ENCODE measurements at places on chromosomes 5 and 9. TPM values are rescaled to one million over a fixed set of nuclear protein-coding genes. Genes with fewer than 3 reads are reported as not detected.
A peak's percentile ranks its signal among the peaks of the same experiment; 100 is the strongest.

- DNase-seq, result peak; percentile 15
Observed at GRCh38 chr5:128470663-128471062, 67.4 kb downstream of the FBN2 start.

GRCh38 chr5:76021936-76022584 lies 61.1 kb upstream of the SV2C start:
- no peak for DNase-seq

DNA sequence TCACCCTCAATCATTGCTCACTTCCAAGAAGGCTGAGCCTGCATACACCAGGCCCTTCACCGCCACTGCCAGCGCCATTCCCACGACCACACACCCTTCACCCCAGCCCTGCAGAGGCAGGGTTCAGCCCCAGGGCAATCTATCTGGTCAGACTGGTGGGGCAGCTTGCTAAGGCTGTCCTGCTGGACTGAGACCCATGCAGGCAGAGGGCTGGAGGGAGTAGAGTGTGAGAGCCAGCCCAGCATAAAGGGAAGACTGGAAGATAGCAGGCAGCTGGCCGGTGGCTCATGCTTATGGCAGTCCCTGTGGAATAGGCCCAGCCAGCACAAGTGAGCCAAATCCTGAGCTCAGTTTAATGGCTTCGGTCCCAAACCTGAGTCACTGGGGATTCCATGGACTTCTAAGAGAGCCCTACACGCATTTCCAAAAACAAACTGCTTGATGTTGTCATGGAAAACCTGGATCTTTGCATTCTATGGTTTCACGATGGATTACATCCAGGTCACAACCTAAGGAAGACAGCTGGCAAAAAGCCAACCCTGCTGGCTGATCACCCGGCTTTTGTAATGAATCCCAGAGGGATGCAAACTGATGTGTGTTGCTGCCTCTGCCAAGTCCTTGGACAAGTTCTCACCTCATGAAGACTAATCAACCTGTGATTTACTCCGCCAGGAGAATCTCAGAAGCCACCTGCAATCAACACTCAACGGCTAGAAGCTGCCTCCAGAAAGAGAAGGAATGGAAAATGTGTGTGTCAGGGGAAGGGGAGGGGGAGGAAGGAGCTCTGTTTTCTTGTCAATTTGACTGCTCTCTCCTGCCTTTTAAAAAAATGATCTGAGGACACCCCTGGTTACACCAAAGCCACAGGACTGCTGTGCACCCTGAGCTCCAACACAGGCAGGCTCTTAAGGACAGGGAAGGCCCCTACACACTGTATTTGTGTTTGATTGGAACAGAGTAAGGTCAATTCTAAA lies 143.6 kb downstream of the LHFPL2 start:
- DNase-seq, result peak; percentile 98

SPATA31A3 gene
- not detected for total RNA-seq

DNA sequence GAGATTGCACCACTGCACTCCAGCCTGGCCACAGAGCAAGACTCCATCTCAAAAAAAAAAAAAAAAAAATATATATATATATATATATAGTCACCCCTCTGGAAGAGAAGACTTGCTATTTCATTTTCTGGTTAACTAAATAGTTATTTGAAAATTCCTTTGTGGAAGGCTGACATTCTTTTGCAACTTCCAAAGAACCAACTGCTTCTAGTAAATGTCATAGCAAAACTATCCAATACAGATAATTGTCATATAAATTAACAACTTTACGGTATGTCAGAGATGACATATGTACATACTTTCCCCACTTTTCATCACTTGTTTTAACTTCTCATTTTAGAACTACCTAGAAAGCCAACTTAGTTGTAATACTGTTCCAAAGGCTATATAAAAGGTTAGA lies 50.9 kb downstream of the PRUNE2 start:
- DNase-seq, result no peak

GRCh38 chr5:34459908-34460307 lies 196.2 kb upstream of the RAI14 start:
- no peak for DNase-seq

DNA sequence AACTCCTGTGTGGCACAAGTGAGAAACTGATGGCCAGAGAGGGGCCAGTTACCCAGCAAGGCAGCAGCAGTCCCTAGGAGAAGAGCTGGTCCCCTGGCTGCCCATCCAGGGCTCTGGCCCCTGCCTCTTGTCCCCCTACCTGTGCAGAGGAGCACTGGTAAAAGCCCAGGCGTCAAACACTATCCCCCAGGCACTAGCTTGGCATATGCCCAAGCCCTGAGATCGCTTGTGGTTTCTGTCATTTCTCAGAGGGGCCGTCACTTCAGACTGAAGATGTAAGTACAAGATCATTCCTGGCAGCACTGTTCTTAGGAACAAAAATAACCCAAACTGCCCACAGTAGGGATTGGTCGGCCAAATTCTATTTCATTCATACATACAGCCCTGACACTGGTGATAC lies 53.9 kb downstream of the COL15A1 start:
- peak; percentile 31 for DNase-seq

GRCh38 chr9:3721096-3721495 lies 195.3 kb upstream of the RFX3 start:
- no peak for DNase-seq

GRCh38 chr5:120447706-120448239 lies 16.3 kb upstream of the PRR16 start:
- DNase-seq, result no peak

- DNase-seq, result no peak
Observed at GRCh38 chr5:171705036-171705435, 80.6 kb upstream of the SMIM23 start.

TAF11L2 gene
- not detected for total RNA-seq

DNA sequence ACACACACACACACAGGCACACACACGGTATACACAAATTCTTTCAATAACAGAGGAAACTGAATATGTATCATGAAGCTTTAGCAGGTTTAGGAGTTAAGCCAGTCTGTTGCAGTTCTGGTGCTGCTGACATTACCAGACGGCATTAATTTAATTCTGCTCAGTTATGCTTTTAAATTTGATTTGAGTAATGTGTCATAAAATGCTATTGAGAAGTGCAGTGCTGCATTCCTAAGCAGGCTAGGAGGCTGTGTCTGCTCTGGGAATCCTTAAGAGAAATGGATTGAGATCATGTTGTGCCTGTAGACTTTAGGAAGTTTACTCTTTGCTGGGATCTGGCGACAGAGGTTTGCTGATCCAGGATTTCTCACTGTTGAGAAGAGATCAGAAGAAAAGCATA lies 733.8 kb downstream of the BRINP1 start:
- DNase-seq, result no peak

MEIKIN gene
- not detected for total RNA-seq

GRCh38 chr5:97111616-97112015 lies 30.8 kb downstream of the LIX1 start:
- DNase-seq, result no peak

DNA sequence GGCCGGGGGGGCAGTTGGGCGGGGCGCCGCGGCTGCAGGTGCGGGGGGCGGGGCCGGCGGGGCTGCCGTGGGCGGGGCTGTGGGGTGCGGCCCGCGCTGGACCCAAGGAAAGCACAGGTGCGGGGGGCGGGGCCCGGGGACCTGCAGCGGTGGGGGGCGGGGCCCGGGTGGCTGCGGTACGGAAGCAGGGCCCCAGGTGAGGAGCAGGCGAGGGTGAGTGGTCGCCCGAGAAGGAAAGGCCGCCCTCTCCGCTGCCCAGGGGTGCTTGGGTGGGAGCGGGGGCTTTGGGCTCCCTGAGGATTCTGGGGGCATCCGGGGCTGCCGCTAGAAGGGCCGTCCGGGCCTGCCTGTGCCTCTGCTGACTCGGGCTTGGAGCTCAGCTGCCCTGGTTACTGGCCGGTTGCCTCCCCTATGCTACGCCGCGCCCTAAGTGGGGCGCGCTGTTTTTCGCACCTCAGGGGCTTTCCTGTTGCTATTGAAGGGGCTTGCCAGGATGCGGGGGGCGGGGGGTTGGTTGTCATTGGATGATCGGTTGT lies 767 bp downstream of the RALGPS1 start:
- DNase-seq, result no peak

GRCh38 chr9:86902991-86903733 lies 44.1 kb downstream of the GAS1 start:
- peak; percentile 45 for DNase-seq

GRCh38 chr5:100452126-100452525 lies 83.0 kb upstream of the FAM174A start:
- no peak for DNase-seq

ABHD17B gene
- total RNA-seq, result 24.5 TPM

GRCh38 chr5:169881702-169882303 lies 98.5 kb downstream of the INSYN2B start:
- no peak for DNase-seq

EQTN gene
- total RNA-seq, result 1.4 TPM

BTNL3 gene
- total RNA-seq, result not detected

GRCh38 chr5:114305402-114306207 lies 56.3 kb upstream of the KCNN2 start:
- peak; percentile 4 for DNase-seq

GRCh38 chr5:150409638-150410523 lies 2.8 kb downstream of the CD74 start:
- peak; percentile 66 for DNase-seq

- DNase-seq, result no peak
Observed at GRCh38 chr9:9054354-9054992, 1254.9 kb upstream of the DMAC1 start.

DNA sequence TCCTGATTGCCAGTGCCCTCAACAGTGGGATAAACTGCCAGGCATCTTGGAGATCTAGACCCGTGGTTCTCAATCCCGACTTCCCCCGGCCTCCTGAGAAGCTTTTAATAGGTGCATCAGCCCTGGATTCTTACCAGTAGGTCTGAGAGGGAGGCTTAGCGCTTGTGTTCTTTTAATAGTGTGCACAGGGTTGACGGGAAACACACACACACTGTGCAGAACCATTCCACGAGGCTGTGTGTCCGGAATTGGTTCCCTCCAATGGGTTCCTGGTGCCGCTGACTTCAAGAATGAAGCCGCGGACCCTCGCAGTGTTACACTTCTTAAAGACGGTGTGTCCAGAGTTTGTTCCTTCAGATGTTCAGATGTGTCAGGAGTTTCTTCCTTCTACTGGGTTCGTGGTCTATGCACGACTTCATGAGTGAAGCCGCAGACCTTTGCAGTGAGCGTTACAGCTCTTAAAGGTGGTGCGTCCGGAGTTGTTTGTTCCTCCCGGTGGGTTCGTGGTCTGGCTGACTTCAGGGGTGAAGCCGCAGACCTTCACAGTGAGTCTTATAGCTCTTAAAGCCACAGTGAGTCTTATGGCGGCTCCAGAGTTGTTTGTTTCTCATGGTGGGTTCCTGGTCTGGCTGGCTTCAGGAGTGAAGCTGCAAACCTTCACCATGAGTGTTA lies 46.6 kb upstream of the PRSS3 start:
- no peak for DNase-seq

DNA sequence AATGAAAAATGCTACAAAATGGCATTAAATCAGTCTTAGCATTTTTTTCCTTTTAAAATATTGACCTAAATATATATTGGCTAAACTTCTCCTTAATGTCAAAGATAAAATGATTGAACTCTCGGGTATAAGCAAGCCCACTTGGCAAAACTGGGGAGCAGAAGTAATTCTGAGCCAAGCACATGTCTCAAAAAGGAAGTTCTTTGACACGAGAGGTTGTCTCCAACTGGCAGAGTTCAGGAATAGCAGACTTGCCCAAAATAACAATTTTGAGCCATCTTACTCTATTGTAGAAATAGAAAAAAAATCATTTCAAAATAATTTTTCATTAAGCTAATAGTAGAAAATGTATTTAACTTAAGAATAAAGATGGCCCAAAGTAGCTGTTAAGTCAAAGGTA lies 10.4 kb upstream of the MLLT3 start:
- no peak for DNase-seq

- no peak for DNase-seq
Observed at GRCh38 chr9:17875886-17876285, 297.0 kb downstream of the SH3GL2 start.

DNA sequence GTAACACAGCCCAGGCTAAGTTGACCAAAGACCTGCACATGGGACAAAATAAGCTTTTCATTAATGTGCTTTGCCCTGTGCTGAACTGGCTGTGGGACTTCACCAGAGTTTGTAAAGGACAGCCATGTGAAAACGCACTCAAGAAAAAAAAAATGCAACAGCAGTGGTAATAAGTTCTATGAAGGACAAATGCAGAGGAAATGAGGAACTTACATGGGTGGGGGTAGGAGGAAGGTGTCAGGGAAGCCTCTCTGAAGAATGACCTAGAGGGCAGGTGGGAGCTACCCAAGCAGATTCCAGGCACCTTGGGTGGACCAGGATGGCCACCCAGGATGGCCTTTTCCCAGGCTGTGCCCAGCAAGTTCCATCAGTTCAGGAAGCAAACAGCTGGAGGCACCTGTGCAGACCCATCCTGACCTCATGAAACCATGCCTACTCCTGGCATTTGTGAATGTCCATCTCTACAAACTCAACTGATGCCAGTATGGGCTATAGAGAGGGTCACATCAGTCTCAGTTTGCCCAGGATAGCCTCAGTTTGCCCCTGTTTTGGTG lies 6.7 kb upstream of the PHF2 start:
- no peak for DNase-seq

RASGRF2 gene
- total RNA-seq, result 2.1 TPM

DNA sequence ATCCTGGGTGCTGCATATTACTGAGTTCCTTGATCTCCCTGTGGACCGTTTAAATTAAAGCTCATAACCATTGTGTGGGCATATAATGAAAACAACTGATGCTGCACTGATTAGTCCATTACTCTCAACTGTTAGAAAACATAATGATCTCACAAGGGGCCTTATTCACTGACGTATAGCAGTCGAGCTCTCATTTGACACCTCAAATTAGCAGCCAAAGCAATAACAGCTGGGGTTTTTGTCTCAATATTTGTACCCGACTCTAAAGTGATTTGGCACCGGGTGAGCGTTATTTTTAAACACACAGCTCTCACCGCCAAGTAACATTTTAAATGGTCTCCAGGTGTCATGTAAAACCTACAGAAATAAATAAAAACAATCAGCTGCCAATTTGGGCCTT lies 252.2 kb upstream of the PANK3 start:
- no peak for DNase-seq

Data from skin of body (tissue), 3 donors.